Fibroblast of skin of right biceps (primary cell): ENCODE measurements at places on chromosomes 12 and 14.
A peak's percentile ranks its signal among the peaks of the same experiment; 100 is the strongest.

DNA sequence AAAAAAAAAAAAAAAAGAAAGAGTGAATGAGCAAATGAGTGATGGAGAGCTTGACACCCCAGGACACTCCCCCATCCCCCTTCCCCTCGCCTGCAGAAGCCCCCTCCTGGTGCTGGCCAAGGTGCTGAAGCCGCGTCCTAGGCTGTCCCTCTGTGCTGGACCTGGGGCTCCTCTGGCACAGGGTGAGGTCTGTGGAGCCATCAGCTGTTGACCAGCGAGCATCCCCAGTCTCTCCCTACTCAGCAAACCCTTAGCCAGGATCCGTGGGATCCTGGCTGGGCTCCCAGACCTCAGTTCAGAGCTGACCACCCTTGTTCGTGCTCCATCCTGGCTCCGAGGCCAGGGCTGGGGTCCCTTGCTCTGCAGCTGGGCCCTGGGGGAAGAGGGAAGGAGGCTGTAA, 5.4 kb upstream of the KIF26A start:
- DNase-seq: no peak

- DNase-seq: peak; percentile 87
Observed at GRCh38 chr12:106139422-106140171, 843 bp upstream of the NUAK1 start.

- no peak for DNase-seq
Observed at GRCh38 chr12:46577063-46577776, 204.6 kb upstream of the SLC38A2 start.

- no peak for DNase-seq
Observed at GRCh38 chr12:83150465-83151189, 463.9 kb downstream of the TMTC2 start.

DNA sequence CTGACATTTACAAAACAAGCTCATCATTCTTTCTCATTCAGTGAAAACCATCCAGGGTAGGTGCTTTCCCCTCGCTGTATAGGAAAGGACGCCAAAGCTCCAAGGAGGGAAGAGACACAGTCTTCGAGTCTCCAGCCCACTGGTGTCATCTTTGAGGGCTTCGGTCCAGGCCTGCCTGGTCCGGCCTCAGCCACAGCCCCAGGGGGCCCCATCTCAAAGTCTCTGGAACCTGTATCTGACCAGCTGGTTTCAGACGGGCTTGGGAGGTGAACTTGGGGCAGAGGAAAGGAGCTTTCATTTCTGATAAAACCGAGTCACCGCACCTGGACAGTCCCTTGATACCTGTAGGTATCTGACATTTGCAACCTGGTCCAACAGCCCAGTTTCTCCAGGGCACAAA, 229.5 kb upstream of the RTL1 start:
- no peak for DNase-seq

DNA sequence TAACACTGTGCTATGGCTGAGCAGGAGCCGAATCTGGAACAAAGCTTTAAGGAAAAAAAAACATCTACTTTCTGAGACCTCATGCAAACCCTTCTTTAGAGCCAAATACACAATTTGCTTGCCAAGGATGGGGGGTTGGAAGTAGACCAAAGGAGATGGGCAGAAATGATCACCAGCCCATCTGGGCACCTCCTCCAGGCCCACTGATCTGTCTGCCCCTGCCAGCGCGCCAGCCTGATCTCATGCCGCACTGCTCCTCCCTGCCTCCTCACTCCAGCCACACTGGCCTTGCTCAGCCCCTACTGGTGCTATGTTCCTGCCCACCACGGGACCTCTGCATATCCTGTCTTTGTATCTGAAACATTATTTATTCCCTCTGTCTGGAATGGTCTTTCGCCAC, 24.8 kb upstream of the RAB35 start:
- DNase-seq: no peak

GRCh38 chr12:105980085-105980484, 158.7 kb downstream of the NUAK1 start:
- DNase-seq: no peak

DNA sequence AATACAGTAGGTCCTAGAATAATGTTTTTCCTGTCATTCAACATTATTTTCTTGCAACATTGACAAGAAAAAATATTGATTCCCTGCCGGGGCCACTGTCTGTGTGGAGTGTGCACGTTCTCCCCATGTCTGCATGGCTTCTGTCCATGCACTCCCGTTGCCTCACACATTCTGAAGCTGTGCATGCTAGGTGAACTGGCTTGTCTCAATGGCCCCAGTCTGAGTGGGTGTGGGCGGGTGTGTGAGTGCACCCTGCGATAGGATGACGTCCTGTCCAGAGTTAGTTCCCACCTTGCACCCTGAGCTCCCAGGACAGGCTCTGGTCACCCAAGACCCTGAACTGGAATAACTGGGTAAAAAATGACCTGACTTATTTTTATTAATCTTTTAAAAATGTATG, 186.1 kb downstream of the CAND1 start:
- DNase-seq: no peak

DNA sequence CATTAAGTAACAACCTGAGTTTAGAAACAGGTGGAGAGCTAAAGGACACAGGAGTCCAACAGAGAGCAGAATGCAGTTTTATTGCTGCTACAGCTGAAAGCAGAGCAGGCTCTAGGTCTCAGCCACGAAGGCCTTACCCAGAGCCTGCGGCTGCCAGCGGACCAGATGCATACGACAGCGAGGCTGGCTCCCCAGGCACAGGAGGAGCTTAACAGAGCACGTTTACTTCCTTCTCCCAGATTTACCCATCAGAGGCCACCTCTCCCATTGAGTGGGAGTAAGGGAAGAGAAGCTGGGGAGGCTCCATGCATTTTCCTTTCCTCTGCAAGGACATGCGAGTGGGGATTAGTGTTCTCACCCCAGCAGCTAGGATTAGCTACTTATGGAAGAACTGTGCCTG, 22.6 kb downstream of the DYNC1H1 start:
- no peak for DNase-seq

- DNase-seq: no peak
Observed at GRCh38 chr12:57859121-57859520, 12.6 kb upstream of the CTDSP2 start.

DNA sequence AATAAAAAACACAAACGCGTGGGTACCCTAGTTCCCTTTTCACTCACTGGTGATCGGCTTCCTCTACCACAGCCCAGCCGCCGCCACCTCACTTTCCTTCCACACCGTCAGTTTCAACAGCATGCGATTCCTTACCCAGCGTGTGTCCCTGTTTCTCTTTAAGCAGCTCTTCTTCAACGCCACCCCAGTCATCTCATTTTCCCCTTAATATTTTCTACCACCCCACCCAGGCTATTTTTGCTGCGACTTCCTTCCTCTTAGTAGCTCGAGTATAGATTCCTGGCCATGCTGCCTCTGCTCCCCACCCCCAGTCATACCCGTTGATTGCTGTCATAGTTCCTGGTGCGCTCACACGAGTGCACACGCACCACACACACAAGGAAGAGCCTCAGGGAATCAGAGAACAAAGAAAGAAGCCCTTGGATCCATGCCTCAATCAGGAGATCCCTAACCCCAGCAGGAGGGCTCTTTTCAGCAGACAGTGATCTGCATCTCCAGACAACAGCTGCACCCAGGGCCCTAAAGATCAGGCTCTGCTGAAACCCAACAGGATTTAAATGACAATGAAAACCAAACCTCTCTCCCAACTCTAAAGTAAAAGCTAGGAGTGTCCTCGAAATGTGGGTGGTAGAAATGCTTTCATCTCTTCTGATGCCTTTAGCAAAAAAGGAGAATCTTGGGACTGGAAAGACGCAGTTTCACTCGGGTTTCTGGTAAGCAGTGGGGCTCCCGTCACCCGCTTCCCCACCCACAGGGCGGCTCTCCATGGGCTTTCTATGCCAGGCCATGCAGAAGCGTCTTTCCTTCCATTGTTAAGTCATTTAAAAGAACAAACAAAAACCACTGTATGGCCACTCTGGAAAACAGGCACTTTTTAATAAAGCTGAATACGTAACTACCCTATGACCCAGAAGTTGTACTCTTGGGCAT, 23.8 kb downstream of the VPS37B start:
- peak; percentile 93 for DNase-seq

DNA sequence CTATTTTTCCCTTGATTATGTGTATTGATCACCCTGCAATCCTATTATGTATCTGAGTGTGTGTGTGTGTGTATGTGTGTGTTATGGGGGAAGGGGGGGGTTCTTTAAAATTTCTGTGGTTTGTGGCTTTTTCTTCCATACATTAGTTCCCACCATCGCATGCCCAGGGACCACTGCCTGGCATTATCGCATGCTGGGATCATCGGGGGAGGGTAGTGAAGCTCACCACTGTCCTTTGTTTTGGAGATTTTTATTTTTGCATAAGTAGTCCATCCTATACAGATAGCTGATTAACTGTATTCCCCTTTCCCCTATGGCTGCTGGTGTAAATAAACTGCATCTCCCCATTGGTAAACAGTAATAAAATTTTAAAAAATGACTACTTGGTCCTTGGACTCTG, 3.4 kb downstream of the ATXN7L3B start:
- DNase-seq: peak; percentile 6

DNA sequence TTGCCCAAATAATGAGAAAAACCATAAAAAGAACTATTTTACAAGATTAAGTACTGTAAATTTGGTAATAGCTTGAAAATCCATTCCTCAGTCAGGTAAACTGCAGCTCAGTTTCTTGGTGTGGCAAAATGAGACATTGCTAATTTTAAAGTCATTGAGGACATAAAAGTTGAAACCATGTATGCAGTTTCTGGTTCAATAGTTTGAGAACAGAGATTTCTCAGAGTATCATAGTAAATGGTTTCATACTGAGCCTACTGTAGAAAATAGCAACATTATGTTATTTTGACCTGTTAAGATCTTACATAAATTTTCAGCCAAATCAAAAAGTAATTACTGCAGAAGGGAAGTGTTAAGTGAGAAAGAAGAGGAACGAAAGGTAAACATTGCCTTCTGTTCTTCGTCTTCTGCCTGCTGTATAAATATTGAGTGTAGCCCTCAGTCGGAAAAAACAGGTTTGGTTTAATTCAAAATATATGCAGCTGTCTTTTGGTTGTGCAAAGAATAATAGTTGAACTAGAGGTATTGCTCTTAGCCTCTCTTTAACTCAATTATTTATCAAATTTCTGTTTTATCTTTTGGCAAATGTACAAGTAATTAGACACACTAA, 119.6 kb downstream of the SYNE2 start:
- DNase-seq: no peak

DNA sequence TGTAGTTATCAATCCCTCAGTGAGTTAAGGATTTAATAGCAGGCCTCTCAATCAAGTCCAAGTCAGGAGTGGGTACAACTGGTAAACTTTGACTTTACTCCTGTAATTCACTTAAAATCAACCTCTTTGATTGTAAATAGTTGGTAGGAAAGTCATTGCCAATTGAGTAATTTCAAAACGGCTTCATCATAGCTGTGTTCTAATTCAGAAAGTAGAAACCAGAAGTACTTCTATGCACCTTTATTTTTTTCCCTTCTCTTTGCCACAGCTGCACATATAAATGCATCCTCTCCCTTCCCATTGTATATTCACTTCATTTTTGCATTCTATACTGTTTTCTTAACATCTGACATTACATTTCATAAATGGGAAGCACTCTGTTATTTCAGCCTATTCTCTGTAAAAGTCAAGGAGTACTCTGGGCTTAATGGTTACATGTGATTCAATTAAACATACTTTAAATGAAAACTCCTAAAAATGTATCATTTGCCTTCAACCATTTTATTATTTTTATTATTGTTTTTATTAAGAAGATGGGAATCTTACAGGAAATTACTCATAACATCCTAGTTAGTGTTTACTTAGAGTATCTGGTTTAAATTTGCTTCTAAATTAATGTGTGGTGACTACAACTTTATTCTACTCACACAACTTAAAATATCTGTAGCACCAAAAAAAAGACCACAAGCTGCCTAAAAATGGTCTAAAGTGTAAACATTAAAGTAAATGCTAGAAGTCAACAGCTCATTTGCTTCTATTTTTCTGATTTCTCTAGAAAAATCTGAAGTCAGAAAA, 171.2 kb downstream of the CEP128 start:
- DNase-seq: peak; percentile 47

GRCh38 chr12:110180591-110181005, 56.4 kb downstream of the IFT81 start:
- DNase-seq: peak; percentile 86

- peak; percentile 80 for DNase-seq
Observed at GRCh38 chr12:52207895-52208294, 16.1 kb upstream of the KRT80 start.

- DNase-seq: no peak
Observed at GRCh38 chr14:106586098-106586704, 1059.8 kb downstream of the TMEM121 start.

- DNase-seq: no peak
Observed at GRCh38 chr12:91110311-91110924, 876 bp downstream of the LUM start.

DNA sequence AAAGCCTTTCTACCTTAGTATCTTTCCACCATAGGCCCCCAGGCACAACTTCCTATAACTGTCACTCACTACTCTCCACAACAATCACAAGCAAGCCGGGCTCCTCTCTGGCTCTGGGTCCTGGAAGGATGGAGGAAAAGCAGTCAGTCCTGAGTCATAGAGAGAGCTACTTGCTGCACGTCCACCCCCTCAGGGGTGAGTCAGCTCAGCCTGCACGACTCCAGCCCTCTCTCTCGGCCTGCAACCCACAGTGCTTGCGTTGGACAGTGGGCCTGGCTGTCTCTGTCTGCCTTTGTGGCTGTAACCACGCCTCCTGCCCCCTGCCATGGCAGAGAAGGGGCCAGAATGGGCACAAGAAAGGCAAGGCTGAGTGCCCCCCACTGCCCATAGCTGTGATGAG, 154.1 kb upstream of the FKBP4 start:
- DNase-seq: peak; percentile 97

DNA sequence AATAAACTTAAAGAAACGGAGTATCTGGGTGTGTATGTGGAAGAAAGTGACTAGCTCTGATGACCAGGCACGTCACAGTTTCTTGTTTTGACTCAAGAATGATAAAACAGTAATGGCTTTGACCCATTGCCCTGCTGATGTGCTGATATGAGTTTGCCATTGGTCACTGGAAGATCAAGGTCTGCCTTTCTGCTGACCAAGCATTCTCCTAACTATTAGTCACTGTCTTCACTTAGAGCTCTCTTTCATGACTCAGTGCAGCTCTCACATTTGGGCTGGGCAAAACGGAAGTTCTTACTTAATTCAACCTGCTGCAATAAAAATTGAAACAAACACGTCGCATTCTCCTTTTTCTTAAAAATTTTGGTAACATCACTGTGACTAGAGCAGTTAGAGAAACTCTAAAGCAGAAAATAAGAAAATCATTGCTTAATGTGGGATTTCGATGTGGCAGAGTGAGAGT, 366.7 kb downstream of the BTG1 start:
- DNase-seq: peak; percentile 86

DNA sequence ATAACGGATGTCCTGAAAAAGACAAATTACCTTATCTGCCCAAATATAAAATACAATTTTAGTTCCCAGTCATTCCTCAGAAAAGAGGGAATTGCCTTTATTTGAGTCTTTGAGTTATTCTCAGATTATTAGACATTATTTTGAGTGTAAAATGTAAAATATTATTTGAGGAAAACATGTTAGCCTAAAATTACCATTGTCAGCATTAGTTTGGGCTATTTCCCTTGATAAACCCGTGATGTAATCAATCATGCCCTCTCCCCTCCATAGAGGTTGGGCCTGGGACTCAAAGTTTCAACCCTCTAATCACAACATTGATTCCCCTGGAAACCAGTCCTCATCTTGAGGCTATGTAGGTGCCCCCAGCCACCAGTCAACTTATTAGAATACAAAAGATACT, 213.4 kb downstream of the NUBPL start:
- no peak for DNase-seq

- DNase-seq: no peak
Observed at GRCh38 chr12:113479216-113479589, 7.5 kb upstream of the LHX5 start.

GRCh38 chr12:54005853-54006558, 2.8 kb upstream of the HOXC8 start:
- peak; percentile 80 for DNase-seq
